ENCODE measurements at places on chromosomes 3 and 15.

DNA sequence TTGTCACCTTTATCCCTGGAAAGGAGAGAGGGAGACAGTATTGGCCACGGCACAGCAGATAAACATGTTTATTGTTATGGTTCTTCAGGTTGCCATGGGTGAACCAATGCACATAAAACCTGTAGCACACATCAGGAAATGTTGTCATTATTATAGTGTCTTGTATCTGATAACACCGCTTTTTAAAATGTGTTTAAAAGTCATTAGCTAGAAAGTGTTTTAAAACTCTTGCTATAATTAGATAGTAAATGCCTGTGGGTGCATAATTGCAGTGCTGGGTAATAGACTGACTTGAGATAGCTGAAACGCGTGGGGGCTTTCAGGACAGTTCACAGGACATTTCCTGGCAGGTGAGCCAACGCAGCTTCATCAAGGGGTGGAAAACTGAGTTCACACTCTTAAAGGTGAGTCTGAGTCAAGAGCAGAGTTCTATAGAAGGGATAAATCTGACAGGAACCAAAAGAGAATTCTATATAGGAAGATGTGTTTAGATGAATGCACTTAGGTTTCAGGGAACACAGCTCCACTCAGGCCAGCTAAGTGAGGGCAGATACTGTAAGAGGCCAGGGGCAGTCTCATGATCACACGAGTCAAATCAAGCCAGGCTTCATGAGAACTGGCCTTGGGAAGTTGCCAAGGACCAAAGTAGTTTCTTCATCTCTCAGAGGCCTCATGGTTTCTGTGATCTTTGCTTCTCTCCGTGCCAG is 35.6 kb upstream of the PPP4R2 start:
- DNase-seq = no peak

- DNase-seq = no peak
Observed at GRCh38 chr3:16802389-16802788, 82.4 kb upstream of the PLCL2 start.

GRCh38 chr3:3629911-3630310 is 169.3 kb upstream of the LRRN1 start:
- DNase-seq = no peak

GRCh38 chr3:157248590-157249422 is 88.9 kb upstream of the CCNL1 start:
- DNase-seq = no peak

- no peak for DNase-seq
Observed at GRCh38 chr3:193016437-193016901, 98.8 kb upstream of the MB21D2 start.

DNA sequence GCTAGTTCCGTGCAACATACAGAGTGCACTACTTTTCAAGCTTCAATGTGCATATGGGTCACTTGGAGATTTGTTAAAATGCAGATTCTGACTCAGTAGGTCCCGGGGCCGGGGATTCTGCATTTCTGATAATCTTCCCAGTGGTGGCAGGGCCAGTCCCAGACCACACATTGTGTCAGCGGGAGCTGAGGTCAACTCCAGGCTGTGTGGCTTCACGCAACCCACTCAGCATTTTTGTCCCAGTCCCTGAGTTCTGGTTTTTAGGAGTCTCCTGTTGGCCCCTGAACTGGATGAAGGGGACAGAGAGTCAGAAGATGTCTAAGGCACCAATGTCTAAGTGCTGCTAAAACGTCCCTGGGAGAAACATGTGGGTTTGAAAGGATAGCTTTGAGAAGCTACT is 26.1 kb upstream of the CCDC174 start:
- no peak for DNase-seq

GRCh38 chr15:58793862-58794261 is 22.8 kb downstream of the MINDY2 start:
- no peak for DNase-seq

DNA sequence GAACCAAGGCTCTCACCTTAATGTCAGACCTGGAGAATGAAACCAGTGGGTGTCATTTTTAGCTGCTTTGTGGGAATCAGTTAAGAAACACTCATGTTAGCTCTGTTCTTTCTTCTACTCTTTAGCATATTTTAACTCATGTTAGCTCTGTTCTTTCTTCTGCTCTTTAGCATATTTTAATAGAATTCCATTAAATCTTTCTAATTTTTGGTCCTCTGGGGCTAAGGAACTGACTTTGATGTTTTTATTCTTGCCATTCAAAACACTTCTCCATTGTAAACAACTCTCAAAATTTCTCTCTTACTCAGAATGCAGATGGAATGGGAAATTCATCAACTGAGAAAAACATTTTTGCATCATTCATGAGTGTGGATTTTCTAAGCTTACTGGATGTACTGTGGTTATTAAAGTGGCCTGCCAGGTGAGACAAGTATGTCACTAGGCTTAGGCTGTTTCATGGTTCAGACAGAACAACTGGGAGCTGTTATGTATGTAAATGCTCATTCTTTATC is 680.6 kb downstream of the ROBO2 start:
- no peak for DNase-seq

GRCh38 chr15:61974759-61975158 is 85.5 kb downstream of the VPS13C start:
- no peak for DNase-seq

- DNase-seq = no peak
Observed at GRCh38 chr3:189677667-189678066, 46.5 kb downstream of the TP63 start.

DNA sequence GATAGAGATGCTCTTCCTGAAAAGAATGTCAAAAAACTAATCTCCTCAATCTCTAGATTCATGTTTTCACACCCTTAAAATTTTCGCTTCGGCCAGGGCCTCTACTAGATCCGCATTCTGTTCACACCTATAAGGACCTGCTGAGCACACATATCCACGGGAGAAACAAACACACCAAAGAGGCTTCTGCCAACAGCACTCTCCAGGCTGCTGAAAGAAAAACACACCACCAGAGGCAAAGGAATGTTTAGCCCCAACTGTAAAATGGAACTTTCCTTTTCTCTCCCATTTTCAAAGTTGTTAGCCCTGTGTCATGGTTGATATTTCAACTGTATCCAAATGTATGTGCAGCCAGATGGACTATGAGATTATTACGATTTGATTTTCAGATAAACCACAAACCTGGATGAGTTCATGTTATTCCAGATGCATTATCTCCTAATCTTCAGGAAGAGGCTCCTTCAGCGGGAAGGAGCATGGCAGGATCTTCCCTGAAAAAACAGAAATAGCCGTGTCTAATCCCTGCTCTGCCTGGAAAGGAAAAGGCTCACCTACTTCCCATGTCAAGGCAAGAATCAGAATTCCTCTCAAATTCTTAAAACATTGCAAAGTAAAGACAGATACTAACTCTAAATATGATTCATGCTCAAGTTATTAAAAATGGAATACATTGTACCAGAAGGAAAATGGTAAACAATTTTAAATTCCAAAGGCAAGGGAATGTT is 442.7 kb upstream of the NR2F2 start:
- DNase-seq = no peak

Data from CD4-positive, alpha-beta T cell (primary cell).